Activated CD4-positive, alpha-beta T cell treated with anti-CD3 and anti-CD28 coated beads for 24 hours (primary cell): ENCODE measurements at places on chromosomes 1 and 21.

DNA sequence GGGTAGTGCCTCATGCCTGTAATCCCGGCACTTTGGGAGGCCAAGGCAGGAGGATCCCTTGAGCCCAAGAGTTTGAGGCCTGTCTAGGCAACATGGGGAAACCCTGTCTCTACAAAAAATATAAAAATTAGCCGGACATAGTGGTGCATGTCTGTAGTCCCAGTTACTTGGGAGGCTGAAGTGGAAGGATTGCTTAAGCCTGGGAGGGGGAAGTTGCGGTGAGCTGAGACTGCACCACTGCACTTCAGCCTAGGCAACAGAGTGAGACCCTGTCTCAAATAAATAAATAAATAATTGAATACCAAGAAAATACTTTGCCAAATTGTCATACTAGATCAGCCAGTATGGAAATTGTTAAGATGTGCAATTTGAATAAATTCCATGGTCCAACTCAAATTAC lies 5.9 kb upstream of the RBBP5 start:
- DNase-seq, result no peak

DNA sequence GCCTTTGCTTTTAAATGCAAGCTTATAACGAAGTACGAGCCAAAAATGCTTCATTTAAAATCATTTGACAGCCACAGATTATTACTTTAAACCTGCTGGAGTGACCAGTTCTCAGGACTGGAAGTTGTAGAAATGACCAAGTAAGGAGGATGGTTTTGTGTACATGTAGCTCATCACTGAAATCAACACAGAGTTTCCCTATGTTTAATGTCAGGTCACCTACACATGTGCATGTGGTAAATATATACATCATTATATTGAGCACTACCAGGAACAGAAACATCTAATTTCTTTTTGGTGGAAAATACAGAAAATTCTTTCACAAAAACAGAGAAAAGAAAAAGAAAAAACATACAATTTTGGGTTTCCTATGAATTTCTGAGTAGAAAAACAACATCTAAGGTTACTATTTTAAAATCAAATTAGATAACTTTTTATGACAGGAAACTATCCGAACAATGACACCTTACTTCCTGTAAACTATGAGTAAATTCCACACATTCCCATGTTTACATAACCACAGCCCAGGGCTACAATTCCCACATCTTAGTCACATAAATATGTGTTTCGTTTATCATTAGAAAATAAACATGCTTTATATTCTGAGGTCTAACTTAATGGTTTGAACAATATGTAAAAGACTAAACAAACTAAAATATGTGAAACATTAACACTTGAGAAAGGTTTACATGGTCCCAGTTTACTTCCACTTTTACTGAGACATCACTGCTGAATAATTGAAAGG lies 73.6 kb downstream of the ZNF281 start:
- DNase-seq, result no peak

- DNase-seq, result no peak
Measured at GRCh38 chr21:26297851-26298250, 127.3 kb upstream of the APP start.

DNA sequence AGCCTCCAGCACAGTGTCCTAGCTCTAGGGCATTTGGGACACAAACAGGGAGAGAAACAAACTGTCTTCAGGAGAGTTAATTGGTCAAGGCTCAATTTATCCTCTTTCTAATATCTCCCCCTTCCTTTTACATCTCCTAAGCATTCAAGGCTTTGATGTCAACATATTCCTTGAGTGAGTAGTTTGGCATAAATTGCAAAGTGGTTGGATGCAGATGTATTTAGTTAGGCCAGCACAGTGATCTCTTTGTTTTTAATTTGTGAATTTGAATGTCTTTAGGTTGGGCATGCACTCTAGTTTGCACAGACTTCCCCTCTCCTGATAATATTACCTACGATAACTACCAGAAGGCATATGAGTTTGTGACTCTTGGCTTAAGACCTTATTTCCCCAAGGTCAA lies 12.5 kb upstream of the OLFML2B start:
- DNase-seq, result no peak

DNA sequence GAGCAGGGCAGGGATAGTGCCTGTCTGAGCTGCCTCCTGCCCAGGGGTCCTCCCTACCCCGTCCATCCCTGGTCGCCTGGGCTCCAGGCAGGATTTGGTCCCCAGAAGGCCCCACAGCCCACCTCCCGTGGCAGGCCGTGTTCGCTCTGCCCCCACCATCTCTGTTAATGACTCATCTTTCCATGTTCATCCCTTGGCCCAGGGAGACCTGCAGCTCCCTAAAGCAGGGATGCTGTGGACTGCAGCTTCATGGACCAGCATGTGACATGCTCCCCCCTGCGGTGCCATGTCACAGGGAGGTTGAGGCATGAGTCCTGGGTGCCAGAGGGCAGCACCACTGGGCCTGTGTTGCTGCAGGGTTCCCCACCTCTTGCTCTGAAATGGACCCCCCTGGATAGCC lies 26.8 kb downstream of the UBASH3A start:
- no peak for DNase-seq

GRCh38 chr1:226511296-226511695 lies 37.3 kb upstream of the STUM start:
- no peak for DNase-seq

GRCh38 chr1:100328133-100328532 lies 24.2 kb upstream of the CDC14A start:
- no peak for DNase-seq

DNA sequence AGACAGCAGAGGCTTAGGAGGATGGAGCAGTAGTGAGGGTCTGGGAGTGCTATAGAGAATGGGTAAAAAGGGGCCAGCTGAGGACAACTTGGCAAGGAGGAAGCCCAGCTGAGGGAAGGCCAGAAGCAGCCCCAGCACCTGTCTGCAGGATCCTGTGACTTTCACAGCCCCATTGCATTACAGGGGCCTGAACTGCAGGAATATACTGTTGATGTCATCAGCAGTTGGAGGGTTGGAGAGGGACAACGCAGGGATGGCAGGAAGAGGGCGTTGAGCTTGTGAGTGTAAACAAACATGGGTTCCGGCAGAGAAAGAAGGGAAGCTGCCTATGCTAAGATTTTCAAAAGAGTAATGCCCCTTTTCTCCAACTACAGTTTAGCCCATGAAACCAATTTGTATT lies 628.5 kb downstream of the SMYD3 start:
- DNase-seq, result no peak

DNA sequence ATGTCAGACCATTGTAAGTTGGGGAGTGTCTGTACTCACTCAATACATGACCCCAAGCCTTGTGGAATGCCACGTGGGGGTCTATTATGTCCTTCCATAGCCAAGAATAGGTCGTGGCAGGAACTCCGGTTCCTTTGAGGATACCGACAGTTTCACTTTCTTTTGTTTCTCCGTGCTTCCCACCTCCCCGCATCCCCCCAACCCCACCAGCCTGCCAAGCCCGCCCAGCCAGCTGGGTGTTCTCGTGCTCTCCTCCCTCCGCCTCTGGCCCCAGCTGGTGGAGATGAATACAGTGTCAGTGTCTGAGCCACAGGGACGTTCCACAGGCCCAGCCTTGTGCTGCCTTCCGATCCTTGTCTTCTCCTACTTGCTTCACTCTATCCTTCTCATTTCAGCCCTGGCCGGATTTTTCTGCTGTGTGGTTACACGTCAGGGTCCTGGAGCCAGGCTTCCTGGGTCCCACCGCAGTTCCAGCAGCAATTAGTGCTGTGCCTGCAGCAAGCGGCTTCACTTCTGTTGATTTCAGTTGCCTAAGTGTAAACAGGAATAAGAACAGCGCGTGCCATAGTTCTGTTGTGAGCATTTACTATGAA lies 4.1 kb upstream of the AGTRAP start:
- DNase-seq, result no peak

DNA sequence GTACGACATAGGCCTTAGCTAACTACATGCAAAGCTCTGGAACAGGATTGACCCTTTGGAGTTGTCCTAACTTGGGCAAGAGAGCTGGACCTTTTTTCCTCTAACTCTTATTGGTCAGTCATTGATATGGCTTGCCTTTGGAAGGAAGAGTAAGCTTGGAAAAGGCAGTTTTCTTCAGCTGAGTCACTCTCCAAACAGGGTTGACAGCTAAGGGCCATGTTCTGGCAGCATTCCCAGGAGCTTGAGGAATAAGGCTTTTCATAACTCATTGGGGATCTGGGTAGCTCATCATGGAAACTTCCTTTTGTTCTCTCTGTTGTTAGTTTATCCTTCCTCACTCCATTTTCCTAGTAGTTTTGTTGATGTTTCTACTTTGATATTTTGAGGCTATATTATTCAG lies 14.5 kb upstream of the ERRFI1 start:
- DNase-seq, result no peak

- DNase-seq, result no peak
Measured at GRCh38 chr21:31248598-31248997, 95.5 kb downstream of the TIAM1 start.
